Hepatocyte (in vitro differentiated cells): ENCODE measurements at places on chromosomes 2 and 18. TPM values are rescaled to one million over a fixed set of nuclear protein-coding genes. Genes with fewer than 3 reads are reported as not detected.

Gene SLC23A3
- polyA plus RNA-seq: 0.80 and 1.1 TPM in 2 replicates

Gene KCMF1
- polyA plus RNA-seq: 49.8 and 50.8 TPM in 2 replicates

Gene TET3
- 3.6 TPM in 2 replicates for polyA plus RNA-seq

- DNase-seq: no peak
Measured at GRCh38 chr2:111896024-111896423, 2.4 kb upstream of the MERTK start.

GRCh38 chr18:79771446-79772107, 26.2 kb upstream of the KCNG2 start:
- no peak for DNase-seq
